ENCODE measurements at places on chromosomes 7 and 10.

DNA sequence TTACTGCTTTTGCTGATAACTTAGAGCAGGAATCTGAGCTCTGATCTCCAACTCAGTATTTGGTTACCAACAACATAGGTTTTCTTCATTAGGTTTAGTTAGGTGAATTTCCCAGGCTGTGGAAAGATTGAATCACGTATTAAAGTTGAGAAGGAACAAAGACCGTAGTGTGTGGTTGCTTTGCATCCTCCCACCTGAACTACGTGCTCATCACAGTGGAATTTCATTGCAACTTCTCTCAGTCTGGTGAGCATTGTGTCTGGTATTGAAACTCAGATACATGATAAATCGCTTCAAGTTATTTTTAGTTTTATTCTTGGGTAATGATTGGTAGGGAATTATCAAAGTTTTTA, 139.4 kb upstream of the AKR1E2 start:
- DNase-seq, result no peak

GRCh38 chr10:24209946-24210491, 1.1 kb downstream of the KIAA1217 start:
- no peak for DNase-seq

DNA sequence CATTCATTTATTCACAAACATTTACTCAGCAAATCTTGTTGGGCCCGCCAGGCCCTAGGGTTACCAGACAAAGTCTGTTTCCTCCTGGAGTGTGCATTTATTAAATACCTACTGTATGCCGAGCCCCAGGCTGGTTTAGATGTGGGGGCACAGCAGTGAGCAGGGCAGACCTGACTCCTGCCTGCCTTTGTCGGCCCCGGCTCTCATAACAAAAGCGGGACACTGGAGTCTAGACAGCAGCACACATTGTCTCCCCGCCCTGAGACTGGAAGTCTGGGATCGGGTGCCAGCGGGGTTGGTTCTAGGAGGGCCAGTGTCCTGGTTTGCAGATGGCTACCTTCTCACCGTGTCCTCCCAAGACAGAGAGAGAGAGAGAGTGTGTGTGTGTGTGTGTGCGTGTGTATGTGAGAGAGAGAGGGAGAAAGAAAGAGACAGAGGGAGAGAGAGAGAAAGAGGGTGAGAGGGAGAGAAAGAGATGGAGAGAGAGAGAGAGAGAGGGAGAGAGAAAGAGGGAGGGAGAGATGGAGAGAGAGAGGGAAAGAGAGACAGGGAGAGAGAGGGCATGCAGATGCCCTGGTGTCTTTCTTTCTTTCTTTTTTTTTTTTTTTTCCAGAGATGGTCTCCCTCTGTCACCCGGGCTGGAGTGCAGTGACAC, 25.9 kb downstream of the ELFN1 start:
- no peak for DNase-seq

DNA sequence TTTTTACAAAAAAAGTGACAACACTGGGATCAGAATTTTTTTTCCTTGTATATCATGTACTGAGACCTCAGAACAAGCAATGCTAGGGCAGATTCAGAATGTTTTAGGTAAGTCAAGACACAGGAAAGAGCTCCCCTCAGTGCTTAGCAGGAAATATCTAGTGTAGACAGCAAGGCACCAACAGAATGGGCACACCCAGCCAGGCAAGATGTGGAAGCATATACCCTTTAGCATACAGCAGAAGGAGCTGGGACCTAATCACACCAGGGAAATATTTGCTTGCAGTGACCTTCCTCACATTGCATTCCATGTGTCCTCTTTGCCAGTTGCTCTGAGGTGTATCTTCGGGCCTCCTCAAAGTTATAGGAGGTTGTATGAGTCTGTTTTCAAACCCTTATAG, 497.6 kb upstream of the LRRN3 start:
- no peak for DNase-seq

GRCh38 chr7:50826371-50827172, 43.9 kb upstream of the GRB10 start:
- no peak for DNase-seq

DNA sequence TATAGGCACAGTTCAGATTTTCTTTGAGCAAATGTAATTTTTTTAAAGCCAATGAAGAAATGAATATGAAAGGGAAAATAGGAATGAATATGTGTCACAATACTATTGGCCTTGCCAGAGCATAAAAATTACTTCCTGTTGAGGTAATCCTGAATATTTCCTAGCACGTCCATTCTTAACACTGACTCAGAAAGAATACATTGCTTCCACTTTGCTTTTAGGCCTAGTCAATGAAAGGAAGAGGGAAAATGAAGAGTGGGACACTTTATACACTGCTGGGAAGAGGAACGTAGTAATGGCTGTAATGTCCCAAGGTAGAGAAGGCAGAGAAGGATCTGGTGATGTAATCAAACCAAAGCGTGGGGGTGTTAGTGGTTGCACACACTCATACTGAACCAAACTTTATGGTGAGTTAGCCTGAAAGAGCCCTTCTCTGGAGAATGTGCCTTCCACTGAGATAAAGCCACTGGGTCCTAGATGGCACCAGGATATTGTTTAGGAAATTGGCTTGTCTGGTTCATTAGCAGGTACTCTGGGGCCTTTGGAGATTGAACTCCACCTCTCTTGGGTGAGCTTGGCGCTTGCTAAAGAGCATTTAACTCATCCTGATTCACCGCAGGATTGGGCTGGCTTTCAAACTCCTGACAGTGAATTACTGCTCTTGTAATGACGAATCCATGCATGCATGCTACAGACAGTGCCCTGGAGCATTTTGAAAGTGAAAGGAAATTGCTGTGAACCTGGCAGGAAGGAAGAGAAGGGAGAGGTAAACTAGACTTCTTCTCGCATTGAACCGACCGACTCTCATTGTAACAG, 254.9 kb downstream of the KIAA1217 start:
- no peak for DNase-seq

DNA sequence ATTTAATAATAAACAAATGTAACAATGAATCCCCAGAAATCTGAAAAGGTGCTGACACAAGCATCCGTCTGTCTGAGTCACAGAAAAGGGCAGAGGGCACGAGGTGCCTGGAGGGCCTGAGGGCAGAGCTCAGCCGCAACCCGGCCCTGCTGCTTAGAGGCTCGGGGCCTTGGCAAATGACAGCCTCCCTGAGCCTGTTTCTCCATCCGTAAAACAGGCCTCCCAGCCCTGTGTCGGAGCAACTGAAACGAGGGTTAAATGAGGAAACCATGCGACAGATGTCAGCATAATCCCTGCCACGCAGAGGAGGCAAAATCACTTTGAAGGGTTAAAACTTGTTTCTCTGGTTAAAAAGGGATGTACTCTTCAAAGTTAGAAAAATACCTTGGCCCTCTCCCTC, 24.9 kb downstream of the NUDT1 start:
- no peak for DNase-seq

GRCh38 chr7:108460964-108461363, 4.7 kb upstream of the NRCAM start:
- DNase-seq, result no peak

- no peak for DNase-seq
Observed at GRCh38 chr10:132249226-132249724, 58.5 kb downstream of the STK32C start.

DNA sequence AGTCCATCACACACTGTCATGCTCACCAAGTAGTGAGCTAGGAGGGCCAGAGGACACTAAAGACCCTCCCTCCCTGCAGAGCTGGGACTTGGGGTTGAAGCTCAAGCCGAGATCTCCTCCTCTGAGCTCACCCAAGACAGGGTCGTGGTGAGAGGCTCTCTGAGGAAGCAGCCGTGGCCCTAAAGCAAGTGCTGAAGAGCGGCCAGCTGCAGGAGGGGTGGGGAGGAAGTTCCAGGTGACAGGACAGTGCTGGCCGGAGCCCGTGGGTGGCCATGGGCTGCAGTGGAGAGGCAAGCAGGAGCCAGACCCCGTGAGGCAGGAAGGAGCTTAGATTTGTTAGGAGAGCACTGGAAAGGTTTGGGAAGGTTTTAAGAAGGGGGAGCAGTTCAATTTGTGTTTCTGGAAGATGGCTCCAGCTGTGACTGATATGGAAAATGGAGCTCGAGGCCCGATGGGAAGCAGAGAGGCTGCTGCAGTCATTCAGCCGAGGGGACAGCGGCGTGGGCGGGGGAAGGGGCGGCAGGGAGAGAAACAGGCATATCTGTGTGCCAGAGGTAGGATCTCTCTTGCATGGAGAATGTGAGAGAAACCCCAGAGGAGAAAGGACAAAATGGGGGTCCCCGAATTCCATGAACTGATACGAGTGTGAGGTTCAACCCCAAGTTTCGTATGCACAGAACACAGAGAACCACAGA, 26.9 kb upstream of the DNAAF5 start:
- DNase-seq, result no peak

GRCh38 chr7:54869523-54869922, 110.5 kb upstream of the SEC61G start:
- no peak for DNase-seq

Measured in caudate nucleus (tissue), 63 donors.